ENCODE measurements at places on chromosomes 16 and 17. TPM values are rescaled to one million over a fixed set of nuclear protein-coding genes. Genes with fewer than 3 reads are reported as not detected.

The ACADVL gene
- polyA plus RNA-seq = 654 TPM

The FOXN1 gene
- polyA plus RNA-seq = not detected

The PPP1R27 gene
- polyA plus RNA-seq = 2.0 TPM

The IRX5 gene
- 9.9 TPM for polyA plus RNA-seq

The FOXL1 gene
- polyA plus RNA-seq = 6.7 TPM

The SULT1A1 gene
- polyA plus RNA-seq = 34.4 TPM

- no peak for DNase-seq
Observed at GRCh38 chr17:67049025-67049739, 4.8 kb downstream of the CACNG1 start.

GRCh38 chr17:2977157-2977556 lies 86.2 kb downstream of the OR1D5 start:
- DNase-seq = no peak

- DNase-seq = no peak
Observed at GRCh38 chr16:30376461-30376902, 1.9 kb downstream of the MYL11 start.

DNA sequence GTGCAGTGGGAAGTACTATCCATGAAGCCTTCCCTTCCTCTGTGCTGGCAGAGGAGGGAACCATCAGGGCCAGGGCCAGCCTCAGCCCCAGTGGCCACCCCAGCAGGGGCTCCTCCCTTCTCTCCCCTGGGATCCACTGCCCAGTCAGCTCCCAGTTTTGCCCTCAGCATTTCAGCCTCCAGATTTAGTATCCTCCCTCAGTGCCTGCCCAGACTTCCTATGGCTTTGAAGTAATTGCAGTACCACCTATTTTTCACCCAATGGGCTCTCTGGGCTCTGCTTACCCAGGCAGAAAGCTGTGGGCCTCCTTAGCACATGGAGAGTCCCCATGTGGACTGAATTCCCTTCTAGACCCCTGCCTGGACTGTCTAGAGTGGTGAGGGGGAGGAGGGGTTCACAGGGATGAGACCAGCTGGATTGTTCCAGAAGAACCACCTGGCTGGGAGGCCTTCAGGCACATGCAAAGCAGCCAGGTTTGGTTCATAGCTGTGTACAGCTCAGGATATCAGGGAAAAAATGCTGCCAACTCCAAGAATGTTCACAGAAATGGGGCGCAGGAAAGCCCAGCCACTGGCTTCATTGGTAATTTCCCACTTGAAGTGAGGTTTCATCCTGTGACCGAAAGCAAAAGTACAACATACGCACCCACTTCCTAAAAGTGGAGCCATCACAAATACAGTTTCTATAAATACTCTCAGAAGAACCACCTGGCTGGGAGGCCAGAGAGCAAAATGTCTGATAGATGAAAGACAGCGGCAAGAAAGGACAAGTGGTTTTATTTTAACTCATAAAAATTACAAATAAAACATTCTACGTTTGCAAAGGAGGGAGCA lies 15.2 kb upstream of the HERPUD1 start:
- peak; percentile 48 for DNase-seq

- DNase-seq = peak; percentile 40
Observed at GRCh38 chr16:16062023-16062937, 112.9 kb downstream of the ABCC1 start.

DNA sequence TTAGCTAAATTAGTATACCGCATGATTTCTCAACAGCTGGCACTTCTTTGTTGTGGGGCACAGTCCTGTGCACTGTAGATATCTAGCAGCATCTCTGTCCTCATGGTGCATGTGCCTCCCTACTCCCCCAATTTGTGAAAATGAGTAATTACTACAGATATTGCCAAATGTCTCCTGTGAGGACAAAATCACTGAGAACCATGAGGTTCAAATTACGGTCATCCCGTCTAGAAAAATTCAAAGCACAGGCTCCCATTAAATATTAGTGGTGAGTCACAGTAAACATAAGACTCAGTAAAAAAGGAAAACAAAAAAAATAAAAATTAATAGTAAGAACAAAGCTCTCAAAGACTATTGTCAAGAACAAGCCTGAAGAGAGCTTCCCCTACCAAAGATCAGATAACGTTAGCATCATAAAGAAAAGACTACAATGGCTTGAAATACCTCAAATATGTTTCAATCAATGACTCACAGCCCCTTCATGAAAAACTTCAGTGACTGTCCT lies 57.8 kb downstream of the STH start:
- no peak for DNase-seq

GRCh38 chr16:75139498-75139897 lies 8.8 kb upstream of the ZFP1 start:
- no peak for DNase-seq

- DNase-seq = peak; percentile 12
Observed at GRCh38 chr16:26717826-26718225, 348.9 kb upstream of the C16orf82 start.

DNA sequence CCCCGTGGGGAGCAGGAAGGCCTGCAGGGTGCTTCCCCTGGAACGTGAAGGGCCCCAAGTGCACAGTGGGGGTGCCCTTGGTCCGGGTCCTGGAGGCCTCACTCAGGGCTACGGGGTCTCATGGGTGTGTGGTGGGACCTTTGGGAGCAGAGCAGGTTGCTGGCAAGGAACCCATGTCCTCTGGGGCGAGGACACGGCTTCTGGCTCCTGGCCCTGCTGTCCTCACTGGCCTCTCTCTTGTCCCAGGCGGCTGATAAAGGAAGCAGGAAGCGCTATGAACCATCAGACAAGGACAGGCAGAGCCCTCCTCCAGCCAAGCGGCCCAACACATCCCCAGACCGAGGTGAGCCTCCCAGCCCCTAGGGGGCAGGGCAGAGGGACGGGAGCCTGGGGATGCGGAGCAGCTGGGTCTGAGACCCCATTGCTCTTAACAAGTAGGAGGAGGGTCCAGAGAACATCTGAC lies 9.8 kb upstream of the IL17C start:
- DNase-seq = no peak

Data from stomach (tissue), 19 donors.